Prostate gland (tissue), 2 donors: ENCODE measurements at places on chromosomes 5 and 9.

DNA sequence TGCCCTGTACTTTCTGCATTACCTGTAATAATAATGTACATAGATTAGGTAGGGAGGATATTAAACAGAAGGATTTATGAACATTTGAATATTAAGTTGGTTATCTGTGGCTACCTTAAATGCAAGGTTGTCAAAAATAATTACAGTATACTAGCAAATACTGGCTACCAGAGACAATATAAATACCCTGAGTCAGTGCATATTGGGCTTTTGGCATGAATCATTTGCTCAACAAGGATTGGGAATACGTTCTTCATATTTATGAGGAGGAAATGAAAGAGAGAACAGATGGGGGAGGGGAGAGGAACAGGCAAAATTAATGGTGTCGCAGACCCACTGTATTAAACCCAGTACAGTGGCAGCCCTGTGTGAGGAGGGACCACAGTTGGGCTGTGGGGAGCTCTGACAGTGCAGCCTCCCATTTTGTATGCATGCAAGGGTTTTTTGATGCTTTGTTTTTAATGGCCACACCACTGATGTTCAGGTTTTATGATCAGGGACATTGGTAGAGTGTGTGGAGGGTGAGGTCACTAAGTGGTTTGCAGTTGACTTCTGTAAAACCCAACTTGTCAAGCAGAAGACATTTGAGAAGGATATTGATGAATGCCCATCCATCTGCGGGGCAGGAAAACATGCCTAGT, 56.9 kb downstream of the MVB12B start:
- DNase-seq = no peak

DNA sequence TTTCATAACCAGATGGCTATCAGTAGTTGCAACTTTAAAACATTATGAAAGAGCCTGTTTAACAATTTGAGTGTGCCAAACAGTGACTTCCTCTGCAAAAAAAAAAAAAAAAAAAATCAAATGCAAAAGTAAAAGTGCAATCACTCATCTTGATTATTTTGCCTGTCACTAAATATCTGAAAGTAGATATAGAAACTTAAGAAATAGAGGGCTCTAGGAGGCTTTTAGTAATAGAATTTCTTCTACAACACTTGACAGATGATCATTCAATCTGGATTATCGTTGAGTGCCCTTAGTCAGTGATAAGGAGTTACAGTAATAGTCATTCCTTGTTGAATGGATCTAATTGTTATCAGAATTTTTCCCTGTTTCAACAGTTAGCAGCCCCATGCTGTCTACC, 101.8 kb downstream of the CETN3 start:
- no peak for DNase-seq

DNA sequence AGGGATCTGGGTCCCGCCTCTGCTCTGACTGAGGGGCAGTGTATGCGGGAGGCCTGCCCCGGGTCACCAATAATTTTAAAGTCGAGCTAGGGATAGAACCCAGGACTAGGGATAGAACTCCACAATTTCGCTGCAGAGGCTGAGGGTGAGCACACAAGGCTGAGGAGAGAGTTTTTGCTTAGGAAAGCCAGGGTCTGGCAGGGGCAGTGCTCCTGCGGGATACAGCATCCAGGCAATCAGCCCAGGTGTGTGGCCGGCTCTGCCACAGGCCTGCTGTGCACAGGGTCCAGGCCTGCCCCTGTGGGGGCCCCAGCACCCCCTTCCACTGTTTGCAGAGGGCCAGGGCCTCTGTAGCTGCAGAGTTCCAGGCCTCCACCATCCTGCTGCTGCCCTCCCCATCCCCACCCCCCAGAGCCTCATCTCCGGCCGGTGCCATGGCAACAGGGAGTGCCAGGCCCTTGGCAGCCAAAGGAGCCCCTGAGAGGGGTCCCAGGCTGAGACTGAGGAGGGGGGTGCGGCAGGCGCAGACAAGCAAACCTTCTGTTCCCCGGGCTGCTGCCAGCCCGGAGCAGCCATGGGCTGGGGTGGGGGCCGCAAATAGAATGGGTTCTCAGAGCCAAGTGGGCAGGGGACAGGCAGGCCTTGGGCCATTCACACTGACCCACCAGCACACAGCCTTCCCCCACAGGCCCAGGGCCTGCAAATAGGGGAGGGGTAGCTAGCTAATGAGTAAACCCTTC, 8.6 kb downstream of the PDGFRB start:
- DNase-seq = no peak

GRCh38 chr5:129460672-129460935, 506 bp downstream of the ADAMTS19 start:
- DNase-seq = no peak

- no peak for DNase-seq
Observed at GRCh38 chr9:114745108-114745848, 60.6 kb downstream of the TNFSF15 start.

DNA sequence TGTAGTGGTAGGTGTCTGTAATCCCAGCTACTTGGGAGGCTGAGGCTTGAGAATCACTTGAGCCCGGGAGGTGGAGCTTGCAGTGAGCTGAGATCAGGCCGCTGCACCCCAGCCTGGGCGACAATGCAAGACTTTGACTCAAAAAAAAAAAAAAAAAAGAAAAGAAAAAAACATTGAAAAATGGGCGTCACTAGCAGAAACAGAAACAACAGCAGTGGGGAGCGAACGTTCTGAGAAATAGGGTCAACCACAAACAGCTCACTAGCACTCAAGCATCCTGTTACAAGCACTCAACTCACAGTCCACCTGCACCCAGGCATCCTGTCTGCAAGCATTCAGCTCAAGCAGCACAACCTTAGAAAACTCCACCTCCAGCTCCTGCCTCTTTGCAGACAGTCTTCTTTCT, 17.2 kb downstream of the TRIM14 start:
- DNase-seq = no peak

GRCh38 chr5:73515232-73515631, 17.0 kb downstream of the BTF3 start:
- peak; percentile 86 for DNase-seq

- no peak for DNase-seq
Observed at GRCh38 chr5:65020492-65020891, 251.8 kb downstream of the CWC27 start.

GRCh38 chr5:67897431-67897830, 318.1 kb upstream of the PIK3R1 start:
- no peak for DNase-seq

DNA sequence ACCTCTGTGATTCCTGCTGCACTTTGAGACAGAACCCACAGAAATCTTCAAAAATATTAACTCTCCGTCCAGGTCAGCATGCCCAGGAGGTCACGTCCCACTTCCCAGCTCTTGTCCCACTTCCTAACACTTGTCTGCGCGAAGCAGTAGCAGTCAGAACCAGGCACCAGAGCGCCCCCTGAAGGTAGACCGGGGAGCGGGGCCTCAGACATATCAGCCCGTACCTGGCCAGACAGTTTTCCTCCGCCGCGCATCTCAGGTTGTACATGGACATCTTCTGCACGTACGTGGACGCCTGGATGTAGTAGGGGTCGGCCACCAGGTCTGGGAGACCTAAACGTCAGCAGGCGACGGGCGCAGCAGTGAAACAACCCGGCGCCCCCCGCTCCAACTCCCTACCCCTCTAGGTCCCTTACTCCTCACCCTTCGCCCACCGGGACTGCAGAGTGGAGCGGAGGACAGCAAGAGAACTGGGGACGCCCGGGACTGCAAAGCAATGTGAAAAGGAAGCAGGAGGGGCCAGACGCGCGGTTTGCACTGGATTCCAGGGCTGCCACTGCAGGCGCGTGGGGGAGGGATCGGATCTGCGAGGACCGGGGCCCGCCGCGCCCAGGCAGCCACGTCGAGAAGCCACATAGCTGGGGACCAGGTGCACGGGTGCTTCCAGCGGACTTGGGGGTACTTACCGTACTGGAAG, 1.2 kb downstream of the LOX start:
- DNase-seq = peak; percentile 79

- DNase-seq = no peak
Observed at GRCh38 chr9:16501726-16502125, 368.7 kb downstream of the BNC2 start.

DNA sequence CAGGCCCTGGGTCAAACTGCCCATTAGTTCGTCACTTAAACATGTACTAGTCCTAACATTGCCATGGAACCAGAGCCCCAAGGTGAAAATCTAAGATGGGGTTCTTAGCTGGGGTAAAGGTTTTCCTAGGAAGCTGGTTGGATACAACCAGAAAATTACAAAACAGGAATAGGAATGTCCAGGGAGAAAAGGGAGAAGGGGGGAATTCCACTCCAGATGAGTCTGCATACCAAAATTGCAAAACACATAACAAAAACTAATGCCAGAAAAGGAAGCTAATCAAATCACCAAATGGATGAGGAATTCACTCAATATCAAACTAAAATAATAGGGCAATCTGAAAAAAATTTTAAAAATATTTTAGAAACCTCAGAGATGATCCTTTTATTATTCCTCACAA, 396.2 kb downstream of the EFNA5 start:
- no peak for DNase-seq

DNA sequence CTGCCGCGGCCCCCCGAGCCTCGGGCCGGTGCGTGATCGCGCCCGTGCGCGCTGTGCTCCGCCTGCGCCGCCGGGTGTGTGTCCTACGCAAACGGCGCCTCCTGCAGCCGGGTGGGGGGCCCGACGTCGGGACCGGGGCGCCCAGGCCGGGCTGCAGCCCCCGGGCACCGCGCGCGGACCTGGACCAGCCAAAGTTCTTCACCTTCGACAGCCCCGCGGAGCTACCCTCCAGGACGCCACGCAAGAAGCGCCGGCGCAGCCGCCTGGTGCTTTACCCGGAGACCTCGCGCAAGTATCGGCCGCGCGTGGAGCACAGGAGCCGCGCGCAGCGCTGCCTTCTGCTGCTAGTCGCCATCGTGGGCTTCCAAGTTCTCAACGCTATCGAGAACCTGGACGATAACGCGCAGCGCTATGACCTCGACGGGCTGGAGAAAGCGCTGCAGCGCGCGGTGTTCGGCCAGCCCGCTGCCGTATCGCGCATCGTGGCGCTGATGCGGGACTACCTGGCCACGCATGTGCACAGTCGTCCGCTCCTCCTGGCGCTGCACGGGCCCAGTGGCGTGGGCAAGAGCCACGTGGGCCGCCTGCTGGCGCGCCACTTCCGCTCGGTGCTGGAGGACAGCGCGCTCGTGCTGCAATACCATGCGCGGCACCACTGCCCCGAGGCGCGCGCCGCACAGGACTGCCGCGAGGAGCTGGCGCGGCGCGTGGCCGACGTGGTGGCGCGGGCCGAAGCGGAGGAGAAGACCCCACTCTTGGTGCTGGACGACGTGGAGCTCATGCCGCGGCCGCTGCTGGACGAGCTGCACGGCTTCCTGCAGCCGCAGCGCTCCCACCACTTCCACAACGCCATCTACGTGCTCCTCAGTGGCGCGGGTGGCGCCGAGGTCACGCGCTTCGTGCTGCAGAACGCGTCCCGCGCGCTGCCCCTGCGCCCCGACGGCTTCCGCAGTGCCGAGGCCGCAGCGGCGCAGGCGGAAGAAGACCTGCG, 1.5 kb downstream of the TOR4A start:
- no peak for DNase-seq

GRCh38 chr9:2155966-2156365, 140.8 kb downstream of the SMARCA2 start:
- DNase-seq = no peak
